ENCODE measurements at places on chromosomes 4 and X.
A peak's percentile ranks its signal among the peaks of the same experiment; 100 is the strongest.

DNA sequence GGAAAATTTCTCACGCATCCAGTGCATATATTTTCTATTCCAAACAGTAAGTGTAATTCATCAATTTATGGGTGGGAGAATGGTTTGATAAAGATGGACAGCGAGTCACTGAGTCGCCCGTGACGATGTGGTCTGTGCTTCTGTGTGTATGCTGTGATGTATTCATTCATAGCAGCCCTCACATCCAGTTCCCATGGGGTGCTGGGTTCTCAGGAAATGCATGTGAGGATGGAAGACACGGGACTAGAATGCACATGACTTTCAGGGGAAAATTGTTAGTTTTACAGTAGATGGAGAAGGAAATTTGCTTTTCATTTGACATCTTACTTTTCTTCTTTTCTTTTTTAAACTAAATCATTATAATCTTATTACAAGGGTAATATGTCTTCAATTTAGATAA lies 152.9 kb downstream of the STOX2 start:
- DNase-seq = no peak

DNA sequence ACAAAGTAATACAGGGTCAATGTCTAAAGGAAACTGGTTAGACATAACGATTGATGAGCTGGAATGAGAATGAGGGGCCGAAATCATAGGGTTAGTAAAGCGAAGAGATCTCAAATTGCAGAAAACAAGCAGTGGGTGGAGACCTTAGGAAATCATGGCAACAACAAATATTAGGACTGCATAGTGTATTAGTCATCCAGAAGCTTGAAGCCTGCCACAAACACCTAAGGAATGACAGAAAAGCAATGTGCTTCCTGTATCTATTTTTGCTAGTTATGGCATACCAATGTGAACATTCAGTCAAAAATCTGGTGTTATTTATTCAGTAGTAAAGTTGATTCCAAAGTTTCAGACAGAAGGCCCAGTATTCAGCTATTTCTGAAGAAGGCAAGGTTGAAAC lies 410.9 kb upstream of the CT83 start:
- peak; percentile 72 for DNase-seq

- DNase-seq = no peak
Observed at GRCh38 chr4:172152284-172152683, 339.1 kb downstream of the GALNTL6 start.

DNA sequence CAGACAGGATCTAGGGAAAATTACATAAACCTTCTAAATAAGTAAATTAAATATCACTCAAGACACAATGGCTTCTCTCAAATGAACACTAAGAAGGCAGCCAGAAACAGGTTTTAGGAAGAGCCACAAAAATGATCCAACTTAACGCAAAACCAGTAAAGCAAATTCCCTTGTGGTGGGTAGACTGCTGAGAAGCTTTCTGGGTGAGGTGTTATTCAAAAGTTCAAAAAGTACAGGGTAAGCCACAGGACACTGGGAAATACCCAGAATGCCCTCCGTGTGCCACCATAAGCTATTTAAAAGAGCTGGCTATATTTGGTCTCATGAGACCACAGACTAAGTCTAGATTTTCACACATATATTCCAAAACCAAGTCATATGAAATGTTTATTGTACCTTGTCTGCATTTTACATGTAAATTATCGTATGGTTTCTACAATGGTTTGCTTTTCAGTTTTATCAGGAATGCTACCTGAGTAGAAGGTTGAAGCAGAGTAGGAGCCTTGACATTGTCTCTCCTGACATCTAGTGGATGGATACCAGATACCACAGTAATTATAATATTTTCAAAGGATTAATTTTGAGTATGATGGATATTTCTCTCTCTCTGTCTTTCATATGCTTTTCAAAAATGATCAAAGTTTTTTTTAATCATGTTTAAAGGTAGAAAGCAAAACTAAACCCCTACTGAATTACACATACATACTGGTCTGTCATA lies 109.3 kb upstream of the KLHL13 start:
- peak; percentile 29 for DNase-seq

DNA sequence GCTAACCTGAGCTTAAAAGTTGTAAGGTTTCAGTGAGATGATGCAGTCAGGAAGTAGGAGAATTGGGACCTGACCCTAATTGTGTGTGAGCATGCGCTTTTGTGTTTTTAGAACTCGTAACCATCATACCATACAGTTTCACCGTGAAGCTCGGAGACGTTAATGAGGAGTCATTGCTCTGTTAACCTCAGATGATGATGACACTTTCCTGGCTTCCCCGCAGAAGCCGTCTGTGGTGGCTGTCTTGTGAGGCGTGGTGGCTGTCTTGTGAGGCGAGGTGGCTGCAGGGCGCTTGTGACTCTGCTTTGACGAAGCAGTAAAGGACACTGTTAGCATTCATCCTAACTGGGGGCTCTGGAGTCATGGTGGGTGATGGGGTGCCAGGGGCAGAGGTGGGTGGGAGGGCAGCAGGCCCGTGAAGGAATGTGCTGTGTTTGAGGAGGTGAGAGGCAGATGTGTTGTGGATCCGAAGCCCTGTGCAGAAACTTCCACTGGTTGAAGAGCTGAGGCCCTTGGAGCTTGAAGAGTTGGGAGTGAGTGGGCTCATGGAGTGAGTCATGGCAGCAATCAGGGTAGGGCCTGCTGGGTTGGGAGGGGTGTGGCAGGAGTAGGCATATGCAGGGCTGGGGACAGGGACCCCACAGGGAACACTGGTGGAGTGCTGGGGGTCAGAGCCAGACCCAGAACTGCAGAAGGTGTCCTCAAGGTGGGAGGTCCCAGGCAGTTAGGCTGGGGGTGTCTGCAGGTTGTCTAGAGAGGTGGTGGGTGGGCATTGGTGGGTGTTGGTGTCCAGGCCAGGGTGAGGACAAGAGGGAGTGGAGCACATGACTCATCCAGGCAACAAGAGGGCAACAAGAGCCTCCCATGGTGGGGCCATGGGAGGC lies 57.4 kb downstream of the NSD2 start:
- peak; percentile 15 for DNase-seq

DNA sequence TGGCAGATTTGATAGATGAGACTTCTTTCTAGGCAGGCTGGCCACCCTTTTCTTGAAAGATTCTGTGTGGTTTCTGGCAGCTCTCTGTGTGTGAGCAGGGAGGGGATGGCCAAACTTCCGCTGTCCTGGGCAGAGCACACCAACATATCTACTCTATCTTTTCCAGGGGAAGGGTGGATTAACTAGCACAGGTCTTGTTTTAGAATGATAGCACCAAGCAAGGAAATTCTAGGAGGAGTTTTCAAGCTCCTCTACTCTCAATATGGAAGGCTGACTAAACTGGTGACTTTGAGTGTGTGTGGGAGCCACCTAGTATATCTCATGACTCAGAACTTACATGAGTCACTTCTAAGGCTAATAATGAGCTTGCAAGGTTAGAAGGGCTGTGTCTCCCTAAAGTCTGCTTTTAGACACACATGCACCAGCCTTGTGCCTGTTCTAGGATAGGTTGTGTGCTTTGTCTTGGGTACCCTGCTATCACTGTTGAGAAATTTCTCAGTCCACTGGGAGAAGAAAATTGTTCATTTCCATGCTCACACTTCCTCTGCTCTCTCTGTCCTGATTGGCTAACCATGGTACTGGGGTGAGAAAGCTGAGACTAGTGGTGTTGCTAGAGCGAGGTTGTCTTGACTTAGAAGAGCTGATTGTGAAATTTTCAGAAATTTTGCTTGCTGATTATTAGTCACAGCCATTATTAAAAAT lies 72.9 kb downstream of the YIPF6 start:
- peak; percentile 89 for DNase-seq

GRCh38 chr4:96145601-96146000 lies 305.7 kb downstream of the PDHA2 start:
- peak; percentile 41 for DNase-seq

Data from fibroblast of mammary gland (primary cell).